Activated T-helper 1 cell treated with Interleukin-2 at 50 U/mL for 16 hours (primary cell): ENCODE measurements at places on chromosomes 16 and 17.

DNA sequence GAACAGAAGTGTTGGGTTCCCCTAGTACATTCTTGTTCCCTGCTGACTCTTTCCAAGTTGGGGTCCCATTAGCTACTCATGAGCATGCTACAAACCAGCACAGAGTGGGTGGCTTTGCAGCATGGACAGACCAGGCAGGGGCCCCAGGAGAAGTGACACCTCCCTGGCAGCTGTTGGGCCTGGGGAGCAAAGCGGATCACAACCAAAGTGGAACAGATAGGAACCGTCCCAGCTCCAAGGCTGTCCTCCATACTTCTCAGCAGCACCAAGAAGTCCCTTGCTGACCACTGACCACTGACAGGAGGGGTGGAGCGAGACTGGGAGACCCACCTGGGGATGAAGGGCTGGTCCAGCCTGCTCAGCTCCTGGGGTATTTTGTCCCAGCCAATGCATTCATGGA is 12.4 kb upstream of the GFAP start:
- no peak for DNase-seq

DNA sequence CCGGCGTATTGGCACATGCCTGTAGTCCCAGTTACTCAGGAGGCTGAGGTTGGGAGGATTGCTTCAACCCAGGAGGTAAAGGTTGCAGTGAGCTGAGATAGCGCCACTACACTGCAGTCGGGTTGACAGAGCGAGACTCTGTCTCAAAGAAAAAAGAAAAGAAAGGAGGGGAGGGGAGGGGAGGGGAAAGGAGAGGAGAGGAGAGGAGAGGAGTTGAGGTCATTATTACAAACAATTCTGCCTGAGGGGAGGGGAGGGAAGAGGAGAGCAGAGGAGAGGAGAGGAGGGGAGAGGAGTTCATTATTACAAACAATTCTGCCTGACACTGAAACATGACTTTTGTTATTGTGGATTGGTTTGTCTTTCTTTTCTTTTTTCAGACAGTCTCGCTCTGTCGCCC is 19.8 kb upstream of the ABCA5 start:
- no peak for DNase-seq

DNA sequence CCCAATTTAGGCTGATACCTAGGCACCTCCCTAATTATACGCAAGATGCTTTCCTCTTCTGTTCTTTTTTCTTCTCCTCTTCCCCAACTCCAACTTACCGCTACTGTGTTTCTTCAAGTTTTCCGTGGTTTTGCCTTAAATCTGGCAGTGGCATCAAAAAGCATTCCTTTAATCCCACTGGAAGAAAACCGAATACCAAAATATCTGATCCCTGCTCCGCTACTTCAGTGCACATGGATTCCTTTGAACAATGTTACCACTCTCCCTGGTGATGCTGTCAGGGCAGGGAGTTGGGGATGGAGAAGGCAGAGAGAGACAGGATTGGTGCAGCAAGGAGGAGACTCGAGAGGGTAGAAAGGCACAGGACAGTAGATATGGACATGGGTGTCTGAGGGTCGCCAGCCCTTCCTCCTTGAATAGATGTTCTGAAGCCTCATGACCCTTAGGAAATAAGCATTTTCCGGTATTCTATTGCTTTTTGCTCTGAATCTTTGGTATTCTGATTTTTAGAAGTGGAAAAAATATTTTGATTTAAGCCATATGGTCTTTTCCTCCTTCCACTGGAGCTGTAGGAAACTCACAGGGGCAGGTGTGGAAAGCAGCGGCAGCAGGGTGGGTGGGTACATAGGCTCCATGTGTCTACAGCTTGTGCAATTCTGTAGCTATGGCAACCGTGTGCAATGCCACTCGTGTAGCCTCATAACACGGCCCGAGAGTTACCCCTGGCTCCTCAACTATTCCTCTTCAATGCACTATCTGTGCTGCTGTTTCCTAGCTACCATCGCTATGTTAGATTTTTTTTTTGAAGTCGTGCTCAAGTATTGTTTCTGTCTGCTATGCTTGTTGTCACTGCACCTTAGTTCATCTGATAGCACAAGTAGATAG is 32.3 kb upstream of the TANC2 start:
- no peak for DNase-seq

DNA sequence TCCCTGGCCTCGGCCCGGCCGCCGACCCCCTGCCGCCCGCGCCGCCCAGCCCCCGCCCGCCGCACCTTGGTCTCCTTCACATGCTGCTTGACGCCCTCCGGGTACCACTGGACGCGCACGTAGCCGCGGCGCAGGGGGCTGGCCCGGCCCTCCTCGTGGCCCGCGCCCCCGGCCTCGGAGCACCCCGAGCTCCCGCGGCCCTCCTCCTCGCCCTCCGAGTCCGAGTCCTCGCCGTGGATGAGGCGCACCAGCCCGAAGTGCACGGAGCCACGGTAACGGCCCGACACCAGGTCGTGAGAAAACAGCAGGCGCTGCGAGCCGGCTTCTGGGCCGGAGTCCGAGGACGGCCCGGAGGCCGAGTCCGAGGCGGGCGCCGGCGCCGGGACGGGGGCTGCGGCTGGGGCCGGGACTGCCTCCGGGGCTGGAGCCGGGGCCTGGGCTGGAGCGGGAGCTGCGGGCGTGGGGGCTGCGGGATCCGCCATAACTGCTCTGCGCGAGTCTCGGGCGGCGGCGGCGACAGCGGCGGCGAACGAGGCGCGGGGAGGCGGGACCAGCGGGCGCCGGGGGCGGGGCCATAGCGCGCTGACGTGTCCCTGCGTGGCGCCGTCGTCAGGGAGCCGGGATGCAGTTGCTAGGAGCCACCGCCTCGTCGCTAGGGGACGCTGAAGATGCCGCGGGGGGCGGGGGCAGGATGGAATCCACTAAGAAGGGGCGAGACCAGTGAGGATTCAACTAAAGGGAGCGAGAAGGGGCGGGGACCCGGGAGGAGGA is at the start of gene UBE2O:
UBE2O (minus strand) TSS at position 493 of the 771 bp plus-strand sequence; CDS start at position 482, 11 bp downstream.
- peak; percentile 89 for DNase-seq

DNA sequence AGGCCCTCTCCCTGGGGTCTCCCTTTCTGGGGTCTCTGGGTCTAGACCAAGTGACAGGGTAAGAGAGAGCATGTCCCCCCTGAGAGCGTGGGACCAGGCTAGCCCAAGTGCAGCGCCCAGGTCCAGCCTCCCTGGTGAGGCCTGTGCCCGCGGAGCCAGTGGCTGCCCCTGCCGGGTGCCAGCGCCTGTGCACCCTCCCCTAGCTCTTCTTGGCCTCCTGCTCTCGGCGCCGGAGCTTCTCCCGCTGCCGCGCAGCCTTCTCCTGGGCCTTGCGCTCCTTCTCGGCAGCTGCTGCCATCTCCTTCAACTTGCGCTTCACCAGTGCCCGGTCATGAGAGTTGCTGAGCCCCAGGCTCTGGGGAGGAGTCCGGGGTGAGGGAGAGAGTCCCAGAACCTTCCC is 17.3 kb downstream of the SAMD14 start:
- no peak for DNase-seq

DNA sequence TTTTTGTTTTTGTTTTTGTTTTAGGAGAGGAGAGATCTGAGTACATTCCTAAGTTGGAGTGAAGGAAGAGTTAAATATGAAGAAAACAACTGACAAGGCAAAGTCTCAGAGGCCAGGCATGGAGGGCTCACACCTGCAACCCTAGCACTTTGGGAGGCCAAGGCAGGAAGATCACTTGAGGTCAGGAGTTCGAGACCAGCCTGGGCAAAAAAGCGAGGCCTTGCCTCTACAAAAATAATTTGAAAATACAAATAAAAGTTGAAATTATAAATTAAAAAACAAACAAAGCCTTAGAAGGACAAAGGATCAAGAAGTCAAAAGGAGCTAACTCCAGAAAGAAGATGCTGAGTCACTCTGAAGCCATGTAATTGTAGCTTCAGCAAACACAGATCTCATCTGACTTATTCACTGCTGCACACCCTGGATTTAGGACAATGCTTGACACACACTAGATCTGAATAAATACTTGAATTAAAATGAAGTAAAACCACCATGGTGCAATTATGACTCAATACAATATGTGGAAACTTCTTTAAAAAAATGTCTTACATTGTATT is 9.1 kb downstream of the CEP20 start:
- no peak for DNase-seq

GRCh38 chr16:1740234-1740633 is 31.1 kb downstream of the NME3 start:
- DNase-seq = no peak

DNA sequence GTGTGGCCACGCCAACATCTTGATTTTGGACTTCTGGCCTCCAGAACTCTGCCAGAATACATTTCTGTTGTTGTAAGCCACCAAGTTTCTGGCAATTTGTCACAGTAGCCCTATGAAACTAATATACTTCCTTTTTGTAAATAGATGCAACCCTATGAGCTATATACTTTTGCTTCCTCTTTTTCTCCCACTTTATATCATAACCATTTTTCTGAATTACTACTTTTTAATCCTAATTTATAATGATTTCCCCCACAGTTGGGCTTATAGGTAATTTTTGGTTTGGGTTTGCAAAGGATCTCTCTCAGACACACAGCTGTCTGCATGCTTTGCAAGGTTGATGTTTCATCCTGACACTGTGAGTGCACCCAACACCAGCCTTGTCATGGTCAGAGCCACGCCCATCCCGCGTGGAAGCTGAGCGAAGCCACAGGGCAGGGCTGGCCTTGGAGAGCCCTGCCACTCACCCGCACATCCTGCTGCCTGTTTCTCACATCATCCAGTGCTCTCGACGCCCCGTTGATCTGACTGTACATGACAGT is 5.8 kb downstream of the TRIM25 start:
- no peak for DNase-seq

- no peak for DNase-seq
Observed at GRCh38 chr16:64253525-64253924, 868.3 kb downstream of the CDH11 start.

- no peak for DNase-seq
Observed at GRCh38 chr16:9755081-9755480, 427.1 kb downstream of the GRIN2A start.

- DNase-seq = no peak
Observed at GRCh38 chr16:8376858-8377257, 213.5 kb downstream of the TMEM114 start.

GRCh38 chr17:78484271-78485246 is 92.6 kb downstream of the DNAH17 start:
- DNase-seq = peak; percentile 60

DNA sequence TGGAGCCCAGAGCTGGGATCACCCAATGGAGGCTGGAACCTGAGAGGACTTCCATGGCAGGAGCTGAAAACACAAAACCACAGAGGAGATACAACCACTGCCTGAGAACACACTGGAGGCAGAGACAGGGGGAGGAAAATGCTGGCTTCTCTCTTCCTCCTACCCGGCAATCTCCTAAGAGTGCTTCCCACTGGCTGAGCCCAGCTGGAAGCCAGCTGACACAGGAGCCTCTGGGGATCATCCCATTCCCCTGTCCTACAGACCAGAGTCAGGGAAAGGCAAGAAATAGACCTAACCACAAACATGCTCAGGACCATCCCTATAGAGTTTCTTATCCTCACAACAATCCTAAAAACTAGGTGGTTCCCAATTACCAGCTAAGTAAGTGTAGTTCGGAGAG is 112.4 kb upstream of the CDH5 start:
- no peak for DNase-seq

- DNase-seq = no peak
Observed at GRCh38 chr16:14041164-14041563, 30.0 kb upstream of the MRTFB start.

- DNase-seq = no peak
Observed at GRCh38 chr17:44079877-44080821, 9.6 kb downstream of the G6PC3 start.

GRCh38 chr17:65005858-65006257 is 50.7 kb downstream of the GNA13 start:
- DNase-seq = no peak

GRCh38 chr16:29675811-29676643 is 3.0 kb upstream of the QPRT start:
- no peak for DNase-seq

DNA sequence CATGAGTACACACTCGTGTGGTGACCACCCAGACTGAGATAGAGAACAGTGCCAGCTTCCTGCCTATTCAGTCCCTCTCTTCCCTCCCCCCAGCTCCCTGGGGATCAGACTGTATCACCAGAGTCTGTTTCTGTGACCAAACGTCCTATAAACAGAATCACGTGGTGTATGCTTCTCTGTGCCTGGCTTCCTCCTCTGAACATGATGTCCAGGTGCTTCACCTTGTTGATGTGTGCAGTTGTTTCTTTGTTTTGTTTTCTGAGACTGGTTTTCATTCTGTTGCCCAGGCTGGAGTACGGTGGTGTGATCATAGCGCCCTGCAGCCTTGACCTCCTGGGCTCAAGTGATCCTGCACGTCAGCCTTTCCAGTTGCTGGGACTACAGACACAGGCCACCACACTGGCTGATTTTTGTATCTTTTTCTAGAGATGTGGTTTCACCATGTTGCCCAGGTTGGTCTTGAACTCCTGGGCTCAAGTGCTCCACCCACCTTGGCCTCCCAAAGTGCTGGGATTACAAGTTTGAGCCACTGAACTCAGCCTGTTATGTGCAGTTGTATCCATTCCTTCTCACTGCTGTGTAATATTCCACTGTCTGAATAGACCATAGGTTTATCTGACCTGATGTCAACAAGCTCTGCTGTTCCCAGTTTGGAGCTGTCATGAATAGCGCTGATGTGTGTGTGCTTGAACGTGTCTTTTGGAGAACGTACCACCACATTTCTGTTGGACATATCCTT is 28.9 kb upstream of the PRM1 start:
- DNase-seq = no peak

DNA sequence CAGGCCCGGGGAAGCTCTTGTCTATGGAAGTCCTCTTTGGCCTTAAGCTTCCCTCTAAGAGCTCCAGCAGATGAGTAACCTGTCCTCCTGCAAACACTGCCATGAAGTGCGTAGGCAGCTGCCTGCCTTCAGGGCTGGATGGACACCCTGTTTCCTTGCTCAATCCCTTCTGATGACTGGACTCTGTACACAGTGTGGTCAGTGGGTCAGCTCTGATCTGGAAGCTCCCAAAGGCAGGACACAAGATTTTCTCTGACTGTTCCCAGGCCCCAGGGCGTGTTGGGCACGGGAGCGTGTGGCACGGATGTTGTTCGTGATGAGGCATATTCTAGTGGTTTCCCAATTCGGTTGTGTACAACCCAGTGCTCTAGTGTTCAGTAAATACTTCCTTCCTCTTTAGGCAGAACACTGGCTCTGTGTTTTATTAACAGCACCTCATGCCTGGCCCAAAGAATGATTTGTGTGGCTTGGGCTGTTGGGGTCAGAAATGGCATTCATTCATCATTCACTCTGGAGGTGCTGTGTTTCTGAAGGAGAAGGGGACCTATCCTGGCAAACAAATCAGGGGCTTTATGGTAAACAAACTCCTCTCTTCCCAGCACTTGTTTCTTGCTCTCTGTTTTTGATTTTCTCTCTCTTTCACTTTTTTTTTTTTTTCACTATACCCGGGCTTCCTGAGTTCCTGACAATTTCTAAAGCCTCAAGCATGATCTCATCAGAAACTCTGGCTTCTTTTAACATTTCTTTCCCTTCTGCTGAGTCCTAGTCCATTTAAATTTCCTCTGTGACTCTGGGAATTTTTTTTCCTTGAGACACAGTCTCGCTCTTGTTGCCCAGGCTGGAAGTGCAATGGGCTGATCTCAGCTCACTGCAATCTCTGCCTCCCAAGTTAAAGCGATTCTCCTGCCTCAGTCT is 12.0 kb upstream of the RNF157 start:
- DNase-seq = no peak

GRCh38 chr17:43559161-43559816 is 13.1 kb upstream of the ETV4 start:
- no peak for DNase-seq

GRCh38 chr17:50052241-50052796 is 3.6 kb upstream of the ITGA3 start:
- no peak for DNase-seq
